ENCODE measurements at places on chromosomes 7 and 10.

DNA sequence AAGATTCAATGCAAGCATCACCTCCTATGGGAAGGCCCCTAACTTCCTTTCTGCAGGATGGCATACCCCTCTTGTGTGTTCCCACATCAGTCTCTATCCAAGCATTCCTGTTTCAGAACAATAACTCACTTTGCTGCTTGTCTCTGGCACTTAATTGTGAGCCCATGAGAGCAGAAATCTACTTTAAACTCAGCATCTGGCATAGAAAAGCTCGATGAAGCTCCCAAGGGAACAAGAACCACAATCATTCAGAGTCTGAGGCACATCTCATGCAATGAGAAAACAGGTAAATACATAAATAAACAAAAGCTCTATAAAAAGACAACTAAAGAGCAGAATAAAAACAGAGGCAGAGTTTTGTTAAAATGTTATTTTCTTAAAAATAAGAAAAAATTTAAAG, 66.2 kb downstream of the VPS41 start:
- DNase-seq = no peak

- DNase-seq = no peak
Observed at GRCh38 chr10:63384001-63384400, 81.8 kb downstream of the JMJD1C start.

DNA sequence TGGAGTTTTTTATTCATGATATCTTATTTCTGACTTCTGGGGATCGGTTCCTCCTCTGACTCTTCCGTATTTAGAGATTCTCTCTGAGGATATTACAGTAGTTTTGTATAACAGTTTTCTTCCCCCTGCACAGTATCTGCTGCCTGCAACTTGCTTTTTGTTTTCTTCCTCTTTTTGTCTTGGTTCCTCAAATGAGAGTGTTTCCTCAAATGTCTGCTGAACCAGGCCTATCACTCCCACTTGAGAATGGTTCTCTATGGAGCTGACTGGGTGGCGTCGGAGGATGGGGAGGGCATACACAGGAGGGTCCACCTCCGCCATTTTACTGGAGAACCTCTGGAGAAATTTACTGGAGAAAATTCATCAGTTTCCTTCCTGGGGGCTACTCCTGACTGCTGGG, 27.7 kb downstream of the ARHGAP22 start:
- DNase-seq = peak; percentile 26

DNA sequence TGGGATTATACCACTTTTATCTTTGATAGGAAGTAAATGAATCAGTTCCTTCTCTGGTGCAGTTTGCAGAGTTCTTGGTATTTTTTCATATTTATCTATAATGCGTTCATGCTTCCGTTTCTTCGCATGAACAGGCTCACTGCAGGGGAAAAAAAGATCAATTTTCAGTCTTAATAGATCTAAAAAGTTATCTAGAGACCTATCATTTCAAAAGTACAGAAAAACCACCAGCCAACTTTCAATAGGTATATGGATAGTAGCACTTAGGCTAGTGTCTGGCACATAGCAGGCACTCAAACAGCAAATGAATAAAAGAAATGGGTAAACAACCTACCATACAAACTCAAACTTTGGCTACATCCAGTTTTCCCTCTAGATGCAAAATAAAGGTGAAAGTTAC, 5.5 kb downstream of the NOC3L start:
- DNase-seq = no peak

DNA sequence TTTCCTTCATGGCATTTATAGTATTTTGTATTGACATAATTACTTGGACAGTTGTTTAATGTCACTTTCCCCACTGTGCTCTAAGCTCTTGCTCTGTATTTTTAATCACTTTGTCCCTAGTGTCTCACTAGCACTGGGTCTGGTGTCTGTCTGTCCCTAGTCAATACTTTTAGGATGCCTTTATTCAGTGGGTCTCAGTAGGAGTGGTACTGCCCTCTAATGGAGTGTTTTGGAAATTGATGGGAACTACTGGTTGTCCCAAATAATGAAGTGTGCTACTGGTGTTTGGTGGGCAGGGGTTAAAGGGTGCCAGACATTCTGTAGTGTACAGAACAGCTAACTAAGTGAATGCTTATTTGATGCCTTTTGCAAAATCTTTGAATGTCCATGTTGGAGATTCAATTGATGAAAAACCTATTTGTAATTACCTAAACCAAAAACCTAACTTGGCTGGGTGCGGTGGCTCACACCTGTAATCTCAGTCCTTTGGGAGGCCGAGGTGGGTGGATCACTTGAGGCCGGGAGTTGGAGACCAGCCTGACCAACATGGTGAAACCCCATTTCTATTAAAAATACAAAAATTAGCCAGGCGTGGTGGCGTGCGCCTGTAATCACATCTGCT, 33.3 kb downstream of the CDK14 start:
- no peak for DNase-seq

DNA sequence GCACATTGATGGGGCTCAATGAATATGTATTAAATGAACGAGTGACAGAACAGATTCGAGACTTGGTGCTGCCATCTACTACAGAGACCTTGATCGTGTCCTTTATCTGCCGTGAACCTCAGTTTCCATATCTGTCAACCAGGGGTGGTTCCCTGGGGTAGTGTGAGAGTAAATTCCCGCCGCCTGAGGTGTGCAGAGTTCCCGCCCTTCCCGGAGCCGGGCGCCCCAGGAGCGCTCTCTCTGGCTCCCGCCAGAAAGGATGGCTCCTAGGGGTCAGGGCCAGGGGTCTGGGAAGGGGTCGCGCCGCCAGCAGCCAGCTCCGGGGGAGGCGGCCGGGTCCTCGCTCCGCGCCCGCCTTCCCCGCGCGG, 333 bp upstream of the PLCE1 start:
- no peak for DNase-seq

GRCh38 chr10:29005988-29006387, 282.9 kb upstream of the LYZL1 start:
- DNase-seq = no peak

DNA sequence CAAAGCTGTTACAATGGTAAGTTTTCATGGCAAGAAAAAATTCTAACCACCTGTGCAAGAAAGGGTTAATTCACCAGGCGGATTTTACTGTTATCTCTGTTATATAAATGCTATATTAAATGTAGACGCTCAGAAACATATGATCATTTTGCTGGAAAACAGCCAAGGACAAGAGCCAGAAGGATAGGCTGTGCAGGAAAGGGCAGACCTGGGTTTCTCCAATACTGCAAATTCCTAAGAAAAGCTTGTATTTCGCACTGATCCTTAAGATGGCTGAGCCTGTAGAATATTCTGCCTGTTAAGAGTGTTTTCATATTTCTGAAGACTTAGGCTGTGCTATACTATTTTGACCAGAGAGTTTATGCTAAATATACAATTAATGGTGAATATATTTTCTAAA, 564.1 kb upstream of the KCND2 start:
- no peak for DNase-seq
